SK-N-DZ (cell line): ENCODE measurements at places on chromosomes 7 and 10.

GRCh38 chr7:129163875-129164544 is 19.5 kb downstream of the TSPAN33 start:
- peak; percentile 50 for DNase-seq

GRCh38 chr7:18900803-18901202 is 216.6 kb downstream of the TWIST1 start:
- no peak for DNase-seq

- peak; percentile 49 for DNase-seq
These were observed 10.5 kb upstream of the CRPPA start for GRCh38 chr7:16431646-16432424.

DNA sequence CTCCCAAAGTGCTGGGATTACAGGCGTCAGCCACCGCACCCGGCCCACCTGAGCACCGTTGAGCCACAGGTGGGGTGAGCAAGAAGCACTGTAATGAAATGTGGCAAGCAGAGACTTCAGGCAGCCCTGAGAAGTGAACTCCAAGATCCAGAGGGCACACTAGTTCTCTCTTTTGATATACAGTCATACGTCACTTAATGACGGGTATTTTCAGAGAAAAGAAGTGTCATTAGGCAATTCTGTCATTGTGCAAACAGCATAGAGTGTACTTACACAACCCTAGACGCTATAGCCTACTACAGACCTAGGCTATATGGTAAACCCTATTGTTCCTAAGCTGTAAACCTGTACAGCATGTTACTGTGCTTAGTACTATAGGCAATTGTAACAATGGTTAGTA is 7.9 kb downstream of the PANK1 start:
- DNase-seq = no peak

DNA sequence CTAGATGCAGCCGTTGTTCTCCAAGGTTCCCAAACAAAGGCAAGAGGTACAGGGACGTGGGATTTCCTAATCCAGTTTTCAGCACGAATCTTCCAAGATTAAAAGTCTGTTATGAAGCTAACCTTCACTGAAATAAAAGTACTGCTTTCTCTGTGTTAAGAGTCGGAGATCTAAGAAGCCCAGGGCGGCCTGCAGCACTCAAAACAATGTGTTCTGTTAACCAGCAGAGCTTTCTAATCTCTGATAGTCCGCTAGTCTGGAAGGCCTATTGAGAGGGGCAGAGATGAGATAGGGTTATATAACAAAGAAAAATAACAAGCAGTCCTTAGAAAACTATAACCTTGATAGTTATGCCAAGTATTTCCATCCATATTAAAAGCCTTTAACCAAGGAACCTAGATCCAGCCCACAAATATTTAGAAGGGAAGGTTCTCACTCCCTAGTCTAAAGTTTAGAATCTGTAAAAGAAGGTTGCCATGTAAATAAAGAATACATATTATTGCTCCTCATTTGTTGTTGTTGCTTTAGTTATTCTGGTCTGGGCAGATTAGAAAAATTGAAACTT is 106.3 kb upstream of the SVIL start:
- no peak for DNase-seq
